ENCODE measurements at places on chromosomes 6 and 20.

- DNase-seq = no peak
These were observed 18.1 kb downstream of the TUBB2B start for GRCh38 chr6:3209114-3210023.

GRCh38 chr20:35625584-35626385, 10.2 kb downstream of the SPAG4 start:
- DNase-seq = no peak

- DNase-seq = no peak
These were observed 118.1 kb upstream of the MAFB start for GRCh38 chr20:40806929-40807820.

DNA sequence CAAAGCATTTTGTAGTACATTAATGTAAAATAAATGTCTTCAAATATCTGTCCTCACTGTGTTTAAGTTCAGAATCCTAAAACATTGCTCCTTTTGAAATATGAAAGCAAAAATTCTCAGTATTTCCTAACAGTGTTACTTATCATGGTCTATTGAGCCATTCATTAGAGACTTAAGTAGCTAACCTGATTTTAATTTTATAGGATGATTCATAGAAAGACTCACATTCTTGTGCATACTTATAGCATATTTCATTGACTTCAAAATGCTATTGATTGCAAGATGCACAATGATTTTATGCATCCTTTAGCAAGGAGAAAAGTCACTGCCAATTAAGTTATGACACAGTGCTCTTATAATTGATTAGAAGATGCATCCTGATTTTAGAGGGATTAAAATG, 85.7 kb downstream of the HIVEP1 start:
- DNase-seq = no peak

- DNase-seq = no peak
These were observed 5.4 kb upstream of the LATS1 start for GRCh38 chr6:149723262-149723661.

All from activated T-cell treated with anti-CD3 and anti-CD28 coated beads for 4 hours (primary cell).